A549 treated with GW870086 at 1 μM for 4 hours (cell line): ENCODE measurements at places on chromosomes 4 and X. TPM values are rescaled to one million over a fixed set of nuclear protein-coding genes. Genes with fewer than 3 reads are reported as not detected.

GPC4 gene
- 0.03 to 0.05 TPM in 2 of 5 replicates, not detected in the others for total RNA-seq

MSANTD1 gene
- 0.06 to 0.15 TPM (median 0.08 TPM) in 5 replicates for total RNA-seq

BTK gene
- total RNA-seq, result 0.12 to 0.34 TPM (median 0.14 TPM) in 5 replicates

MUC7 gene
- not detected in 5 replicates for total RNA-seq

SGCB gene
- 17.5 to 18.9 TPM (median 18.2 TPM) in 5 replicates for total RNA-seq

PLP1 gene
- not detected in 5 replicates for total RNA-seq

SPANXN1 gene
- not detected in 5 replicates for total RNA-seq

POF1B gene
- 2.3 to 2.8 TPM (median 2.5 TPM) in 5 replicates for total RNA-seq

XAGE2 gene
- total RNA-seq, result not detected in 5 replicates

CHST7 gene
- 24.4 to 36.1 TPM (median 32.9 TPM) in 5 replicates for total RNA-seq

AFM gene
- total RNA-seq, result not detected in 5 replicates

NLRP2B gene
- not detected in 5 replicates for total RNA-seq
